ENCODE measurements at places on chromosomes 1 and 21.

DNA sequence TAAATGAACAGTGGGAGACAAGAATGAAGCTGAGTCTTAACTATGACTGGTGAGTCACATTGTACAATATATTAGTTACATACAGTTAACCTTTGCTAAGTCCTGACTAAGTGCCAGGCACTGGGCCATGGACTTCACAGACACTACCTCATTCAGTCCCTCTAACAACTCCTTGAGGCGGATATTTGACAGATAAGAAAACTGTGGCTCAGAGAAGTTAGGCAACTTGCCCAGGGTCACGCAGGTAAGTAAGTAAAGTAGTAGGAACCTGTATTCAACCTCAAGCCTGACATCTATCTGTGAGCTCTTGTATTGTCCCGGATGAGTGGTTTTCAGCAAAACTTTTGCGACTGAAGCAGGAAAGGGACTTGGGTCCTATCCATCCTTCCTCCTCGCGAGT lies 62.1 kb downstream of the GNG12 start:
- DNase-seq, result no peak

DNA sequence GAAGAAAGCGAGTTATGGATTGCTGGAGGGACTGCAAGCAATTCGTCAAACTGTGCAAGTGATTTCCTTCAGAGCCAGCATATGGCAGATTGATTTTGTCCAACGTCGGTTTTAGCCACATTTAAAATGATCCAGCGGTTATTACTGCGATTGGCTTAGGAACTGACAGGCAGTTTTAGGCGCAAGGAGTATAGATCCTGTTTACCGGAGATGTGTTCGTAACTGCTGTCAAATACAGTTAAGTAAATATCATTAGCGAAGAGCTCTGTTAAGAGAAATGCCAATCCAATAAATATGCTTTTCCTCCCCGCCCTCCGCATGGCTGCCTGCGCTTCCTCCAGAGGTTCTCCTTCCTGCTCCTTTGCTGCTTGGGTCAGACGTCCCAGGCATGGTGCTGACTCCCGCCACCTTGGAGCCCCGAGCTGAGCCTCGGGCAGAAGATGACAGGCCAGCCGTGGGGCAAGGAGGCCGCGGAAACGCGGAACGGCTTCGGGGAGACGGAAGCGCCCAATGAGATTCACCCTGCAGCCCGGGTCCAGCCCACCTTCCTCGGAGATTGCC lies 9.4 kb upstream of the BARHL2 start:
- DNase-seq, result no peak

GRCh38 chr1:50853325-50853724 lies 106.7 kb downstream of the FAF1 start:
- no peak for DNase-seq

DNA sequence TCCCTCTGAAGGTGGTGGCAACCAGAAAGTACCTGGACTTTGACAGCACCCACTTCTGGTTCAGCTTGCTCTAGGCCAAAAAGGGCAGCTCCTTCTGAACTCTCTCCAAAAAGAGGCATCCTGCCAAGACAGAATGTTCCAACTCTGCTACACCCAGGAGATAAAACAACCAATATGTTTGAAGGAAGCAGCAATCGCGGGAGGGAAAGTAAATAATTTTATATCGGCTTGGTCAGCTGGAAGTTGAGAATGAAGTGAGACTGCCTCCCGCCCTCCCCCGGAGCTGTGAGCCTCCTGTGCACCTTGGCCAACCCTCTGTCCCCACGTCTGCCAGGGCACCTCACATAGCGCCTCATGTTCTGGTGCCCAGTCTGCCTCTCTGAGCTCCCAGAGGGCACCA lies 130.3 kb upstream of the ATP1A1 start:
- no peak for DNase-seq

- no peak for DNase-seq
These were observed 15.2 kb downstream of the GIPC2 start for GRCh38 chr1:78060857-78061563.

GRCh38 chr1:200740571-200741208 lies 2.0 kb downstream of the CAMSAP2 start:
- DNase-seq, result no peak

GRCh38 chr1:3907031-3907534 lies 7.0 kb upstream of the C1orf174 start:
- DNase-seq, result no peak

DNA sequence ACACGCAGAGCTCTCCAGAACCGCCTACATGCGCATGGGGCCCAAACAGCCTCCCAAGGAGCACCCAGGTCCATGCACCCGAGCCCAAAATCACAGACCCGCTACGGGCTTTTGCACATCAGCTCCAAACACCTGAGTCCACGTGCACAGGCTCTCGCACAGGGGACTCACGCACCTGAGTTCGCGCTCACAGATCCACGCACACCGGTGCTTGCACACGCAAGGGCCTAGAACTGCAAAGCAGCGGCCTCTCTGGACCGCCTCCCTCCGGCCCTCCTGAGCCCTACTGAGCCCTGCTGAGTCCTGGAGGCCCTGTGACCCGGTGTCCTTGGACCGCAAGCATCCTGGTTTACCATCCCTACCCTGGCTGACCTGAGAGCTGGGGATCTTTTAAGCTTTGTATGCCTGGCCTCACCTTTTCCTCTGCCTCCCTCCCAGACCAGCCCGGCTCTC lies 8.3 kb downstream of the OLIG2 start:
- no peak for DNase-seq

GRCh38 chr1:35860696-35861095 lies 22.3 kb upstream of the AGO1 start:
- DNase-seq, result no peak

GRCh38 chr1:196593955-196594354 lies 14.3 kb downstream of the KCNT2 start:
- DNase-seq, result no peak

GRCh38 chr1:236253119-236253518 lies 28.6 kb downstream of the ERO1B start:
- no peak for DNase-seq

DNA sequence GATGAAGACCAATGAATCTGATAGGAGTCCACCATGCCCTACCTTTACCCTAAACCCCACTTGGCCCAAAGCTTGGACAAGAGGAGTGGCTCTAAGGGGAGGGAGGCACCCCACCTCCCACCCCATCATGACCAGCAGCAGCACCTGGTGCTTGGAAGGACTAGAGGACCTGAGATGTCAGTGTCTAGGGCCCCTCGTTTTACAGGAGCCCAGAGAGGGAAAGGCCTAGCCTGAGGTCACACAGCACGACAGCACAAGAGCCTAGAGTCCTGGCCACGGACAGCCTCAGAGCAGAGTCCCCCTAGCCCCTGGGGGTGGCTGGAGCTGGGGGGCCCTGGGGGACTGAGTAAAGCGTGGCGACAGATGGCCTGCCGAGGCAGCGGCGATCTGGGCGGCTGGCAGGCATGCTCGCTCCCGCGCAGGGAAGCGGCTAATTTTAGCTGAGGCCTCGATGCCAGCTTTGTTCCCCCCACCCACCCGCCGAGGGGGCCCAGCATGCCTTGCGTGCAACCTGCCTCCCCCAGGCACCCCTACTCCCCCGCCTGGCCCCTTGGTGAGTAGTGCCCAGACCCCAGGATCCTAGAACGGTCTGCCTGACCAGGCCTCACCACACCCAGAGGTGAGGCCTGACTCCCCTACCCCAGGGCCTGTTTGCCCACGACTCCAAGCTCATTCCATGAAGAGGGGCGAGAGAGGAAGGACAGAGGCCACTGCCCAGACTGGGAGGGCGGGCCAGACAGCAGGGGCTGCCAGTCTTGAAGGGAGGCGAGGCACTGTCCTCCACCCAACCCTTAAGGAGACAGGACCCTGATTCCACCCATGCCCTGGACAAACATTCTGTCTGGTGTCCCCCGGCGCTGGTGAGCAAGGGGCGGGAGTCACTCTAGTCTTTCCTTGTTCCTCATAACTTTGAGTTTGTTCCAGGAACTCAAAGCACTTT lies 39.0 kb downstream of the AHDC1 start:
- no peak for DNase-seq

- DNase-seq, result no peak
These were observed 3.1 kb upstream of the MOB3C start for GRCh38 chr1:46619656-46620258.

- no peak for DNase-seq
These were observed 32.6 kb downstream of the GIPC2 start for GRCh38 chr1:78078358-78078757.

- no peak for DNase-seq
These were observed 2.3 kb downstream of the POFUT2 start for GRCh38 chr21:45285266-45285931.

GRCh38 chr1:100924212-100924611 lies 28.3 kb downstream of the SLC30A7 start:
- DNase-seq, result no peak

DNA sequence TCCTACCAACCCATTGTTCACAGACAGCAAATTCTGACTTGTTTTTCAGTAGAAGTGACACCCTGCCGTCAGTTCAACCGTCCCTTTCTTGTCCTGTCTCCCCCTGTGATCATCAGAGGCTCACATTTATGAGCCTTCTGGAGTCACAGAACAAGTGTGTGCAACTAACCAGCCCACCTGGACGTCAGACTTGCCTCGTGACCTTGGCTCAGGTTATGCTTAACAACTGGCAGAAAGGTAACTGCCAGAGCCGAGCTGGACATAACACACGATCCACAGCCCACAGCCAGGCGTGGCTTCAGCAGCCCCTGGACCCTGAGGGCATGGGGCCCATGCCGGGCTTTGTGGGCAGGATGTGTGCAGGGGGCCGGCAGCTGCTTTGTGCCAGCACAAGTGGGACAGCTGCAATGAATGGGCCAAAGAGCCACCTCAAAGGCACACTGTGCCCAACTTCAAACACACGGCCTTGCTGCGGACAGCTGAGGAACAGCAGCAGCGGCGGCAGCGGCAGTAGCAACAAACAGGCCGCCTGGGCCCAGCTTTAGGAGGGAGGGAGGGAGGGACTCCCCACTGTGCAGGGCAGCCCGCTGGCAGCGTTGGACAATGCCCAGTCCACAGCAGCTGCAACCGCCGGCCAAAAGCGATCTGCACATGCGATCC lies 103.9 kb downstream of the ZBTB18 start:
- DNase-seq, result no peak

GRCh38 chr1:25469177-25469576 lies 38.5 kb downstream of the MACO1 start:
- no peak for DNase-seq

- no peak for DNase-seq
These were observed 39.3 kb downstream of the HLCS start for GRCh38 chr21:36926989-36927718.

- no peak for DNase-seq
These were observed 5.5 kb upstream of the SNX27 start for GRCh38 chr1:151606384-151606783.

DNA sequence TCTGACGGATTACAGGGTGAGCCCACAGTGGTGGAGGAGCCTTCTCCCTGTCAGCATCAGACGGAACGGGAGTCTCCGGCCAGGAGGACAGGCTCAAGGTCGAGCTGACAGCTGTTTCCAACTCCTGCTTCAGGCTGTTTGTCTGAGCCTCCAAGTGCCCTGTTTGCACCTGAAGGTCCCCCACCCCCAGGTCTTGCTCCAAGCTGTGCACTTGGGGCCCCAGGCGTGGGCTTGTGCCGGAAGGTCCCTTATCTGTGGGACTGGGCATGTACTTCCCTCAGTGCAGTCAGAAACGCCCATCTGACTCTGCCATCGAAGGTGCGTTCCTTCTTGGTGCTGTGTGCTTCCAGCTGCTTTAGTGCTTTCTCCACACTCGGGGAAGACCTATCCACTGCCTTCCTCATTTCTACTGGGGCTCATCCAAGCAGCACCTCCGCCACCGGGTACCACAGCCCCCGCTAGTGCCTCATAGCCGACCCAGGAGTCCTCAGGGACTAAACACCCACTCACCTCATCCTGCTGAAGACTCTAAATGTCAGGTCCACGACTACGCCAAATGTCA lies 29.5 kb upstream of the CR2 start:
- no peak for DNase-seq
